ENCODE measurements at places on chromosomes 13 and 19. TPM values are rescaled to one million over a fixed set of nuclear protein-coding genes. Genes with fewer than 3 reads are reported as not detected.

DNA sequence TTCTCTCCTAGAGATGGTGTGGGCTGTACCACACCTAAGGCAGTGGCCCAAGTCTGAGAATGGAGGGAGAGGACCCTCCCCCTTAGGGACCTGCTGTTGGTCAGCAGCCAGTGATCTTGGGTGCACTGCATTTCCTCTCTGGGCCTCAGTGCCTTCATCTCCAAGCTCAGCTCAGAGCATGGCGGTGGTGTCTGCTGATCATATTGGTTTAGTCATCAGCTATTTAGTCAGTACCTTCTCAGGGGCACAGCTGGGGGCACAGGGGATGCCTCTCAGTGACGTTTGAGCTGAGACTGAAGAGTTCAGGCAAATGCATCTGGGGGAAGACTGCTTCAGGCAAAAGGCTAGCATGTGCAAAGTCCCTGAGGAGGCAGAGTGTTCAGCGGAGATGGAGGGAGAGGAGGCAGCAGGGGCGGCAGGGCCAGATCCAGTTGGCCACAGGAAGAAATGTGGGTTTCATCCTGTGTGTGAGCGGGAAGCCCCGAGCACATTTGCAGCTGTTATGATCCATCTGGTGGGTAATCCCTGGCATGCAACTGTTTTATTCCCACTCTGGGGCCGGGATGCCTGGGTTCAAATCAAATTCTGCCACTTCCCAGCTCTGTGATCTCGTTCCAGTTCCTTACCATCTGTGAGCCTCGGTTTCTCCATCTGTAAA lies 15.7 kb upstream of the PGLS start:
- DNase-seq, result no peak

DNA sequence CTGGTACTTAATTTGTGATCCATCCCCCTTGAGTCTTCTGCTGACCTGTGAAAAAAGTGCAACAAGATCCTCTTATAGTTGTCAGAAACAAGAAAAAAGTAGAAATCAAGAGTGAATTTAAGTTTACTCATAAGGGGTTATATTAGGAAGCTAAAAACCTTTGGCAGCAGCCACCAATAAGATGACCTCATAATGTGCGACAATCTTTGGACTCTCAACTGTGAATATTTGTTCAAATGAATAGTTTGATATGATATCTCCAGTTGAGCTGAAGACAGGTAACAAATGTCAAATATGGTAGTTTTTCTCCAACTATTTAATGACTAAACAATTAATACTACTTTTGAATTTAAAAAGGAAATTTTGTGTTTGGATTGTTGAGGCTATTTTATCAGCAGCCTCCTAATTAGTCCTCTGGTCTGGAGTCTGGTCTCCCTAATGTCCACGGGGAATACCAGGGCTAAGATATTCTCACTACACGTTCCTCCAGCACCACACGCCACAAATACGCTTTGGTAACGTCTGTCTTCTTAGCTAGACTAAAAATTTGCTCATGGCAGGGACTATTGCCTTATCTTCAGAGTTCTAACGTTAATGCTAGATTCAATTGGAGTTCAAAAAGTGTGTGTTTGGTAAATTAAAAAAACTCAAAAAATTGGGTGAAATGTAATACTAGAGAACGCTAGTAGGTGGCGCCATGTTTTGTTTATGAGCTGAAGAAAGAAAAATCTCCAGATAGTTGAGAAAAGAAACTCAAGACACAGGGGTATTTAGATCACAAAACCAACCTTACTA lies 51.0 kb upstream of the PDX1 start:
- DNase-seq, result no peak

DNA sequence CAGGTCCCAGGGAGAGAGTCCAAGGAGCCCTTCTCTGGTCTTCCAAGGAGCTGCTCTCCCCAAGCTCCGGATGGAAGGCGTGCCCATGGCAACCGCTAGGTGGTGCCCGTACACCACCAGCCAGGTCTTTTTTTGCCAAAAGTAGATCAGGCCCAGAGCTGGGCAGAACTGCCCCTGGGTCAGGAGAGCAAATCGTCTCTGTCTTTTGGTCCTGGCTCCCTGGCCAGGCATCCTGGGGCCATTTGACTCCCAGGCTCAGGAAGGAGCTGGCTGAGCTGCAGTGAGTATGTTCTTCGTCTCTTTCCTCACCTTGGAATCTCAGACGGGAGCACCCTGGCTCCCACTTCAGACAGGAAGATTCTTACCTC lies 24.6 kb upstream of the BCL3 start:
- no peak for DNase-seq

GRCh38 chr13:61415749-61416148 lies at the start of gene PCDH20:
TSS of gene PCDH20 (minus strand) at chr13:61415849. CDS start at chr13:61415158, 691 bp downstream.
- no peak for DNase-seq

DNA sequence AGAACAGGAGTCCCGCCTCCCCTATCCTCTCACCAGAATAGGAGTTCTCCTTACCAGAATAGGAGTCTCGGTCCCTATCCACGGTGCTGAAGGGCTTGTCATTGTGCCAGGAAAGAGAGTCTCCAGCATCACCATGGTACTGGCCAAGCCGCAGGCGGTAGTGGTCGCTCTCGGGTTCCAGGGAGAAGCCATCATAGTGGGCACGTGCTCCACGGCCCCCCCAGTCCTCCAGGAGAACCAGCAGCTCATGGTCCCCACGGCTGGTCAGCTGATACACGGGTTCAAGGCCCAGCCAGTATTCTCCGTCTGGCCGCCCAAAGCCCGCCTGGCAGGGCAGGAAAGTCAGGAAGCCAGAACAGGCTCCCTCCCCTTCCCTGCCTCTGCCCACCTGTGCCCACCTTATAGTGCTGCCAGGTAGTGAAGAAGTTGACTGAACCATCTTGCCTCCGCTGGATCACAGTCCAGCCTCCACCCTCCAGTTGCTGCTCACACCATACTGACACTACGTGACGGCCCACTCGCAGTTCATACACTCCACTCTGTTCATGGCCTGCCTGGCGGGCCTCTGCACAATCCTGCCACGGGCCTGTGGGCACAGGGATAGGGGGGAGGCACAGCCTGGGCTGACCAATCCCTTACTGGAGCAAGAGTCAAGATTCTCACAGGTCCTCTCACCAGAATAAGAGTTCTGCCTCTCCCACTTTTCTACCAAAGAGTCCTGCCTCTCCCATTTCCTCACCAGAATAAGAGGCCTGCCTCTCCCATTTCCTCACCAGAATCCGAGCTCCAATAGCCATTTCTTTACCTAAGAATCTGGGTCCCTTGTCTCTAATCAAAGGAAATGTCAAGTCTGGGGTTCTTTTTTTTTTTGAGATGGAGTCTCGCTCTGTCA lies 7.4 kb downstream of the SHFL start:
- no peak for DNase-seq

DNA sequence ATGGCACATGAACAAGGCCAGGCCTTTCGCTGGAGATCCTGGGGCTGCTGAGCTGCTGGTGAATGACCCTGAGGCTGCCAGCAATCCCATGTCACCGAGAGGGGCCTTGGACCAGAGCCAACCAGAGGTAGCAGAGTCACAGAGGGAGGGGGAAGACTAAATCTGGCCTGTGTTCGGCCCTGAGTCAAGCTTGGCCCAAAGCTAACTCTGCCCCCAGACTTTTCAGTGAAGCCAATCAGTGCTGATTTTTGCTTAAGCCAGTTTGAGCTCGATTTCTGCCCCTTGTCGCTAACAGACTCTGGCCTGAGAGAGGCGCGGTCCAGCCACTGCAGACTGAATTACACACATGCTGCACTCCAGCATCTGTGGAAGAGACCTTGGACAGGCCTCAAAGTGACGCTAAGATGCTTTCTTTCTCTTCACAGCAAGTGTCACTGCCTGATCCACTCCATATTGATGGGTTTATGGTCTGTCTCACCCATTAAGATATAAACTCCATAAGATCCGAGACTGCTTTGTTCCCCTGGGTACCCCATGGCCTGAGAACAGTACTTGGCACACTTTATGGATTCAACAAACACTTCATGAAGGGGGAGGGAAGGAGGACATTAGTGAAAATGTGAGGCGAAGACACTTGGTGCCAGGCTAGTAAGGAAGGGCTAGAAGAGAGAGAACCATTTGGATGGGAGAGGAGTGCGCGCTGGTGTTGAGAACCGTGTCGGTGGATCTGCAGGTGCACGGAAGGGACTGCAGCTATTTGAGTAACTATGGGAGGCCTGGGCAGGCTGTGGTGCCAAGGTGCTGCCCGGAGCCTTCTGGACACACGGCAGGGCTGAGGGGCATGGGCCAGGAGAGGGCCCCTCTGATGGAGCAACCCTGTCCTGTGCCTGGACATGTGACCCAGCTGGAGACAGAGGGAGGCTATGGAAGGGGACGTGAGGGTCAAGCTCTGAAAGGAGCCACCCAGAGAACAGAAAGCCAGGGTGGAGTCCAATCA lies 17.6 kb downstream of the RANBP3 start:
- DNase-seq, result no peak

GRCh38 chr19:33698576-33699435 lies 77.1 kb downstream of the CHST8 start:
- no peak for DNase-seq

GRCh38 chr13:99282264-99283231 lies 24.4 kb upstream of the GPR18 start:
- DNase-seq, result no peak

- no peak for DNase-seq
These were observed 935 bp downstream of the CRB3 start for GRCh38 chr19:6465006-6465405.

- DNase-seq, result no peak
These were observed 195.5 kb downstream of the KATNAL1 start for GRCh38 chr13:30111810-30112209.

DNA sequence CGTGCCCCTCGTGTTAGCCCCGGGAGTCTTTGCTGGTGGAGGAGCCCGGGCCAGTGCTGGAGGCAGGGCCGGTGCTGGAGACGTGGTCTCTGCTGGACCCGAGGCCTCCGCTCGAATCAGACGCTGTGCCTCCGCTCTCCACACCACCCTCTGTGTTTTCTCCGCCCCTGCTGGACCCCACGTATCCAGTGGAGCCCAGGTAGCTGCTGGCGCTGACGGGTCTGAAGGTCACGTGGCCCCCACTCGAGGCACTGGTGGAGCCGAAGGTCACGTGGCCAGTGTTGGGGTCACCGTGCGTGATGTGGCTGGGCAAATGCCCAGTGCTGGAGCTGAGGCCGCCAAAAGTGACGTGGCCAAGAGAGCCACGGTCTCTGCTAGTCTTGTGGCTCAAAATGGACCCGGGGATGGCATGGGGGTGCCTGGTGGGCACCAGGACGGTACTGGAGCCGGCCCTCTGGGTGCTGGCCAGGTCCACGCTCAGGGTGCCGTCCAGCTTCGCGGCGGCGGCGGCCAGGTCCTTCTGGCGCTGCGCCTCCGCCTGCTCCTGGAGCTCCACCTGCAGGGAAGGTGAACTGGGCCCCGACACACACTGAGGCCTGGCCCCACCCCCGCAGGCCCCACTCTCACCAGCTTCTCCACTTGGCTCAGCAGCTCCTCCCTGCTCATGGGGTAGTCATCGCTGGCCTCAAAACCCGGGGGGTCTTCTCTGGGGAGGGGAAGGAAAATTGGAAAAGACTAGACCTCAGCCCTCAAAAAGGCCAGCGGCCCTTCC lies 27.3 kb downstream of the ZNF114 start:
- no peak for DNase-seq

GRCh38 chr13:24868874-24869273 lies 104.9 kb downstream of the RNF17 start:
- no peak for DNase-seq

GRCh38 chr13:111326621-111326965 lies 6.2 kb downstream of the TEX29 start:
- DNase-seq, result no peak

GRCh38 chr19:47752440-47753211 lies 7.3 kb downstream of the NOP53 start:
- no peak for DNase-seq

GRCh38 chr13:65985612-65986011 lies 1244.5 kb downstream of the PCDH9 start:
- DNase-seq, result no peak

GRCh38 chr13:21546372-21546771 lies 57.6 kb downstream of the MICU2 start:
- no peak for DNase-seq

- no peak for DNase-seq
These were observed 262.6 kb downstream of the MAB21L1 start for GRCh38 chr13:35213911-35214310.

- DNase-seq, result no peak
These were observed 1268.2 kb downstream of the SLITRK1 start for GRCh38 chr13:82614086-82614485.

DNA sequence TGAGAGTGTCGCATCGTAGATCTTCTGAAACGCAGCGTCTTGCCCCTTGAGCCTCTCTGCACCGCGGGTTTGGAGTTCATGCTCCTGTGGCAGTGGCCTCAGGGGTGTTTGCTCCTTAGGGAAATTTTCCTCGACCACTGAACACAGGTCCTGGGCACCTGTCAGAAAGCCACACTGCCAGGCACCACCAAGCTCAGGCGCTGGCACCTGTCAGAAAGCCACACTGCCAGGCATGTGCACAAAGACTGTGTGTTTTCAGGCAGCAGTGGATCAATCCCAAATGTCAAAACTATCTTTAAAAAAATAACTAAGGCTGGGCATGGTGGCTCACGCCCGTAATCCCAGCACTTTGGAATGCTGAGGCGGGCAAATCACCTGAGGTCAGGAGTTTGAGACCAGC lies 87.1 kb downstream of the ATP11A start:
- DNase-seq, result no peak

Gene SLC17A7
- not detected for total RNA-seq

Gene CRX
- not detected for total RNA-seq

Gene CDX2
- not detected for total RNA-seq

Gene MYO16
- 0.23 TPM for total RNA-seq

Gene LPAR6
- 18.7 TPM for total RNA-seq

Gene CYP2A6
- total RNA-seq, result not detected

Gene SF3A2
- 90.2 TPM for total RNA-seq

Gene DACH1
- 23.6 TPM for total RNA-seq

Gene TMEM38A
- total RNA-seq, result 0.34 TPM

Gene RUBCNL
- total RNA-seq, result not detected

Gene PCDH17
- total RNA-seq, result 3.0 TPM
